ENCODE measurements at places on chromosomes 6 and 20.

DNA sequence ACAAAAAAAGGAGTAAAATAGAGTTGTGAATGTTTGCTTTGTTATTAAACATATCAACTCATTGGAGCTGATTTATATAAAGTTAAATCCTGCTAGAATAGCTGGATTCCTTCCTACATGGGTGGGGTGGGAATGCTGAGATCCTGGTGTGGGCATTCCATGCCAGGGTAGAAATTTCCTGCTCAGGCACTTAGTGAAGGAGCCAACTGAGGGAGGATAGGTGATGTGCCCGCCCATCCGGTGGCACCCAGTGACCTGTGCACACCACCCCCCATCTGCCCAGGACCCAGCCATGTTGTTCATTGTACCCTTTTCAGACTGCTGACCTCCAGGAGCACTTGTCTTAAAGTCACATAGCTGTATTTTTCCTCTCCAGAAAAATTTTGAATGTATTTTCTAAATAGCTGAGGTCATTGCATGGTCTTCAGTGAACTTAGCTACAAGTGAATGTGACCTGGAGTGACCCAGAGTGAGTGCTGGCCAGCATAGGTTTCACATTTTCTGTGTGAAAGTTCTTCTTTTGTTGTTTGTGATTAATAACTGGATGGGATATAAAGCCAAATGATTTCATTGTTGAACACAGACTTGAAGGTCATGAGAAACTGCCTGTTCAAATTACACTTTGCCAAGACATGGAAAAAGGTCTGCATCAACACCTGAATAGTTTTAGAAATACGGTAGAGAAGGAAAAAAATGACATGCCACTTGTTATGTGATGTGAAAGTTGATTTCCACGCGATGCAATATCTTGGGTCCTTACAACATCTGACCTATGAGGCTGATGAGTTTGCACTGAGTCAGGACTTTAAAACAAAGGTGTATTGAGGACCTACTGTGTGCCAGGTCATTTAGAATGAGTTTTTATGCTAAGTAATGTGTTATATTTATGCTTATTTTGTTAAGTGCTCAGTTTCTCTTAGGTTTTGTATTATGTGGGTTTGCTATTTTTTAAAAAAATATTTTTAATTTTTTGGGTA is 77.2 kb downstream of the UTRN start:
- DNase-seq: no peak

DNA sequence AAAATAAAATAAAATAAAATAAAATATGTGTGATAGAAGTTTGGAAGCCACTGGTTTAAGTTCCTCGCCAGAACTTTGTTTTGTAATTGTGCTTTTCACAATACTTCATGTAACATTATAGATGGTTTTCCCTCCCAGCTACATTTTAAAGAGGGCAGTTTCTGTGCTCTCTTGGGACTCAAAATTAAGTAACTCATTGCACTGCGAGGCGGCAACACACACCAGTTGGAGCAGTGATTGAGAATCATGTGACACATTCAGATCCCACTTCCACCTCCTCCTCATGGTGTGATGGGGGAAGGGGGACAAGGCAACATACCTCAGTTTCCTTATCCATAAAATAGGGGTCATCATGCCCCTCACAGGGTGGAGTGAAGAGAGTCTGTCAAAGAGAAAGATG is 7.5 kb downstream of the C2 start:
- DNase-seq: no peak

- no peak for DNase-seq
Measured at GRCh38 chr6:33315793-33316602, 1.5 kb downstream of the ZBTB22 start.

DNA sequence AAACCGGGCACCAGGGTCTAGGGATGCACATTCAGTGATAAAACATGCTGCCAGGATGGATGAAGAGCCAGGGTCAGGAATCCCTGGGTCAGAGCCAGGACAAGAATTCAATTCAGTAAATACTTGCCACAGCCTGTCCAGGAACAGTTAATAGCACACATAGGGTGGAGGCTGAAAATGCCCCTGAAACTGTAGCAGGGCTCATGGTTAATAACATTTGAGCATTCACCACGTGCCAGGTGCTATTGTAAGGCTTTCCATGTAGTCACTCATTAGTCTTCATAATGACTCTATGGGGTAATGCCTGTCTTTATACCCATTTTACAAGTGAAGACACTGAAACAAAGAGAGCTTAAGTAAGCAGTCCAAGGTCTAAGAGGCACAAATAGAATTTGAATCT is 296.3 kb downstream of the LRFN2 start:
- no peak for DNase-seq

- DNase-seq: no peak
Measured at GRCh38 chr6:27694547-27694874, 217.7 kb downstream of the OR2B2 start.

DNA sequence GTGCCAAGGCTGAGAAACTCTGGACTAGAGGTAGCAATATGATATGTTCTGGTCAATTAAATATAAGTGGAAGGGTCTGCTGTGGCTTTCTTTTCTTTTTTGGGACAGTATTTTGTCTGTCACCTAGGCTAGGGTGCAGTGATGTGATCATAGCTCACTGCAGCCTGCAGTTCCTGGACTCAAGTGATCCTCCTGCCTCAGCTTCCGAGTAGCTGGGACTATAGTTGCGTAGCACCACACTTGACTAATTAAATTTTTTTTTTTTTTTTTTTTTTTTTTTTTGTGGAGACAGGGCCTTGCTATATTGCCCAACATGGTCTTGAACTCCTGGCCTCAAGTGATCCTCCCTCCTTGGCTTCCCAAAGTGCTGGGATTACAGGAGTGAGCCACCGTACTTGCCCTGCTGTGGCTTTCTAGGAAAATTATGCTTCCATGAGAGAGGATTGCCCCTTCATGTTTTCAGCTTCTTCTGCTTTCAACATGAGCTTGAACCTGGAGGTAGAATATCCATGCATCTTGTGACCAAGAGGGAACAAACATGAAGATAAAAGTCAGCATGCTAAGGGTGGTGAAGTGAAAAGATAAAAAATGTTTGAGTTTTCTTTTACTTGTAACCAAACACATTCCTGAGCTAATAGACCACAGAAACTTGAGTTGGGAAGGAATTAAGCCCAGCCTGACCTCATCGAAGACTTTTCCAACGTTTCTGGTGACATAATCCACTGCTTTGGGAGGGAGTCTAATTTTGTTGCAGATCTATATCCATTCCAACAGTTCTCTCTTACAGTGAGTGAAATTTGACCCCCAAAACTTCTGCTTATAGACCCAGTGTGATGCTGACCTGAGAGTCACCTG is 75.1 kb downstream of the CARMIL1 start:
- no peak for DNase-seq

- no peak for DNase-seq
Measured at GRCh38 chr6:88680654-88681053, 282.8 kb downstream of the RNGTT start.

DNA sequence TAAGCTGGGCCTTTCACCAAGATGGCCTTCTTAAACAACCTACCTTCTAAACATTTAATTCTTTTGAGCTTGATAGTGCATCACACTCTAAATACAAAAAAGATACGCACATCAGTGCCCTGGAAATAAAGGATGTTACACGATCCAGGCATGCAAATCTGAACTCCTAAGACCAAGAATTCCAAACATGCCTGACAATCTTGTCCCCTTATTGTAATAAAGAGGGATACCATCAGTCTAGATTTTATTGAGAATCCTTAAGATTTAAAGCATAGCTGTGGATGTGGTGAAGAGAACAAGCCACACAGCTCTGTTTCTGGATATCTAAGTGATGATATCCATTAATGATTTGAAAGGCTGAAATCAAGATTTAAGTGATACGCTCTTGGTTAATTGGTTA is 13.0 kb downstream of the ZNF451 start:
- DNase-seq: no peak

DNA sequence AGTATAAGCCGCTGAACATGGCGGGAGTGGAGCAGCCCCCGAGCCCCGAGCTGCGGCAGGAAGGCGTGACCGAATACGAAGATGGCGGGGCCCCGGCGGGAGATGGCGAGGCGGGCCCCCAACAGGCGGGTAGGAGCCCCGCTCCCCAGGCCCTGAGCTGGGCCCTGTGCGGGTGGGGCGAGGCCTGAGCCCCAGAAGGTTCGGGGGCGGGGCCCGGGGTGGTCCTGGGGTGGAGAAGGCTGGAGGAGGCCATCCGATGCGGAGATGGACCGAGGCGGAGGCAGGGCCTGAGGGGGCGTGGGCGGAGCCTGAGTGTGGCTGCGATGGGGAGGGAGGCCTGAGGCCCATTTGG is 7.1 kb downstream of the L3MBTL1 start:
- DNase-seq: no peak

- DNase-seq: no peak
Measured at GRCh38 chr20:34124469-34125249, 12.6 kb upstream of the EIF2S2 start.

- DNase-seq: no peak
Measured at GRCh38 chr20:10332656-10333415, 101.2 kb downstream of the MKKS start.

DNA sequence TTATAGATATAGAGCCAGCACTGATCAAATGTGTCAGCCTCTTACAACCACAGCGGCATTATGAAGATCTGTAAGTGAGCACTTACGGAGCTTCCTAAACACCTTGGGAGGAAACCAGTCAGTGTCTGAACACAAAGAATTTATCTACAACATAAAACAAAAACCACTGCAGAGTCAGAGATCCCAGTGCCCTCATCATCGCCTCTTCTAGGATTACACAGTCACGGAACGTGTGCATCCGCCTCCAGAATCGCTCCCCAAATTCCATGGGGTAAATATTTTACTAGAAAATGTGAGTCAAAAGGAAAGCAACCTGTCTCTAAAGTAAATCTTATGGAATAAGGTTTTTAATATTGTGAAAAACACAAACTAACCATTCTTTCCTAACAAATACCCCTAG is 243.6 kb downstream of the PACRG start:
- no peak for DNase-seq

DNA sequence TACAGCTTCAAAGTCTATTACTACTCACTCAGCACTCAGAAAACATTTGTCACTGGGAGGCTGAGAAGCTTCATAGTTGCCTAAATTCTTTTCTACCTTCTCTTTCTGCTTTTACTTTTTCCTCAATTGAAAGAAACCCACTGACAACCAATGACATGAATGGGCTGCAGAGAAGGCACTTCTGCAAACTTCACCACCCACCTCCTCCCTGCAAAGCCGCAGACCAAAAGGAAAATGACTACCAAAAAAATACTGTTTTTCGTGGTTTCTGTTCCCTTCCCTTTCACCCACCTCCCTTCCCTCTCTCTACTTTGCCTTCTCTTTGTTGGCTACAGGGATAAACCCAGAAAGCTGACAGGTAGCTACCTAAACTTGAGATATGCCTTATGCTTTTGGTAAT is 3.2 kb downstream of the GNAS-AS1 start:
- DNase-seq: no peak

- no peak for DNase-seq
Measured at GRCh38 chr20:62989201-62989601, 17.6 kb downstream of the BHLHE23 start.

DNA sequence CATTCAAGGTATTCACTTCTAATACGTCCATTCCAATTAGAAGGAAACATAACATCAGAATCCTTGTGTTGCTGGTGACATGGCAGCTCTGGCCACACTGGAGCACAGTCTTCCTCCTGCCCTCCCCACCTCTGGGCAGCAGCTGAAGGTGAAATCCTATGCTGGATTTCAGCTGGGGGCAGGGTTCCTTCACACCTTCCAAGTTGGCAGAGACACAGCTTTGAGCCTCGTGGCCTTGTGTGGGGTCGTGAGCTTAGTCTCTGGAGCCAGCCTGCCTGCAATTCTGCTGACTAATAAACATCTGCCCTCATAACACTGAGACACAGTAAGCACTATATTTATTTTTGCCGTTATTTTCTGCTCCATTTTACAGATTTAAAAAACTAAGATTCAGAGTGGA is 218.9 kb upstream of the RIN2 start:
- no peak for DNase-seq

- DNase-seq: no peak
Measured at GRCh38 chr20:45041464-45042337, 59.2 kb downstream of the KCNS1 start.

DNA sequence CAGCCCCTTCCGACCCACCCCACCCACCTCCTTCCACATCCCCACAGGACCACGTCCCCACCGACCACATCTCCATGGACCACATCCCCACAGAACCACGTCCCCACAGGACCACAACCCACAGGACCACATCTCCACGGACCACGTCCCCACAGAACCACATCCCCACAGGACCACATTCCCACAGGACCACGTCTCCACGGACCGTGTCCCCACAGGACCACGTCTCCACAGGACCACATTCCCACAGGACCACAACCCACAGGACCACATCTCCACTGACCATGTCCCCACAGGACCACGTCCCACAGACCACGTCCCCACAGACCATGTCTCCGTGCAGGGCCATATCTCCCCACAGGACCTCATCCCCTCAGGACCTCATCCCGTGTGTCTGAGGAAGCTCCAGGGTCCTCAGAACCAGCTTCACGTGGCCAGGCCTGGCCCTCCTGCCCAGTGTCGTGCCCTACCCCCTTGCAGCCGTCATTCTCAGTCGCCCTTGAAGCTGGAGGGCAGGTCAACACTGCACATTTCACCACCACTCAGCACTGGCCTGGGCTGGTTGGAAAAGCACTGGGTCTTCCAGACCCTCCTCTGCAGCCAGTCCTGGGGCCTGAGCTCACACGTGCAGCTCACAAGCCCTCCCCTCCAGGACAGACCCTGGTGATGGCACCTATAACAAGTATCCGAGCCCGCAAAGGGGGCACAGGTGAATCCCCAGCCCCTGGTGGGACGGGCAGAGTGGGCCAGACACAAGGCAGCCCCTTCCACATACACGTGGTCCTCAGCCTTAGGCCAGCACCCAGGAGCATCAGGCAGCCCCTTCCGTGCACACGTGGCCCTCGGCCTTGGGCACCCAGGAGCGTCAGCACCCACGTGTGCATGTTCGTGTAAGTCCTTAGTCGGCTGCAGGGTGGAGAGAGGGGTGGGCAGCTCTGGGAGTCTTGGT is 3.9 kb downstream of the CHRNA4 start:
- DNase-seq: no peak

GRCh38 chr6:112298816-112299281 is 44.5 kb upstream of the LAMA4 start:
- DNase-seq: no peak

GRCh38 chr6:43757966-43758616 is 11.9 kb upstream of the VEGFA start:
- no peak for DNase-seq

DNA sequence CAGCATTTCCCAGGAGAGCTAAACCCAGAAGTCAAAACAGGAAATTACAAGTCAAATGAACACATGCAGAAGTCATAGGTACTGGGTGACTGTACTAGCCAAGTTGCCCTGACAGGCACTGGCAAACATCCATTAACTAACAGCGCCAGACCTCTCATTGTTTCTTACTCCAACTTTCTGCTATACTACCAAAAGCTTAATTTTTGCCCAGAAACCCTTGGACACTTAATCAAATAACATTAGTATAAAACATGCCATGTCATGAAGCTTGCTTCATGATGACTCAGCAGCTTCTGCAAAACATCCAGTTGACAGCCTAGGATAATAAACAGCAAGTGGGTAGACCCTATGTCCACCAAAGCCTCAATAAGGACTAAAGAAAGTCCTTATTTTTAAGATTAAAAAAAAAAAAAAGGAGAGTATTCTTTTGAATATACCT is 3.5 kb downstream of the NUP153 start:
- no peak for DNase-seq

GRCh38 chr6:113763876-113764275 is 93.3 kb upstream of the MARCKS start:
- DNase-seq: no peak

All from activated T-helper 2 cell treated with anti-CD3 and anti-CD28 coated beads, Interferon-gamma antibody, Interleukin-2, Interleukin-4, amounts not matched to agents 10 μg/mL and 5 μg/mL and 100 μg/mL, durations not matched to agents 14 hours and 24 hours and 36 hours (primary cell).